Mononuclear cell (primary cell): ENCODE measurements at places on chromosomes 6 and 20. TPM values are rescaled to one million over a fixed set of nuclear protein-coding genes. Genes with fewer than 3 reads are reported as not detected.

SNHG17 gene
- total RNA-seq, result 18.6 TPM

MYH7B gene
- total RNA-seq, result under 0.01 TPM

CTSZ gene
- 184 TPM for total RNA-seq

SAPCD1 gene
- total RNA-seq, result 0.63 TPM
